ENCODE measurements at places on chromosomes 6 and 20.

DNA sequence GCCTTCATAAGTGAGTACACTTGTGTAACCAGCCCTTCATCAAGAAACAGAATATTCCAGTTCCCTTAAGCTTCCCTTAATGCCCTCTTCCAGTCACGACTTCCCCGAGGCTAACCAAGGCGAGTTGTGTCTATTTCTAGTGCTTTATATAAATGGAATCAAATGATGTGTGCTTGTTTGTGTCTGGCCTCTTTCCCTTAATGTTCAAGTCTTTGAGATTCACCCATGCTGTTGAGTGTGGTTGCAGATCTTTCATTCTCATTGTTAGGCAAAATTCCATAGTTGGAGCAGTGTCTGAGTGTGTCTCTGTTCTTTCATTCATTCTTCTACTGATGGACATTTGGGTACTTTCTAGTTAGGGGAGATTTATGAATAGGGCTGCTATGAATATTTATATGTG is 135.0 kb downstream of the CEBPB start:
- no peak for DNase-seq

DNA sequence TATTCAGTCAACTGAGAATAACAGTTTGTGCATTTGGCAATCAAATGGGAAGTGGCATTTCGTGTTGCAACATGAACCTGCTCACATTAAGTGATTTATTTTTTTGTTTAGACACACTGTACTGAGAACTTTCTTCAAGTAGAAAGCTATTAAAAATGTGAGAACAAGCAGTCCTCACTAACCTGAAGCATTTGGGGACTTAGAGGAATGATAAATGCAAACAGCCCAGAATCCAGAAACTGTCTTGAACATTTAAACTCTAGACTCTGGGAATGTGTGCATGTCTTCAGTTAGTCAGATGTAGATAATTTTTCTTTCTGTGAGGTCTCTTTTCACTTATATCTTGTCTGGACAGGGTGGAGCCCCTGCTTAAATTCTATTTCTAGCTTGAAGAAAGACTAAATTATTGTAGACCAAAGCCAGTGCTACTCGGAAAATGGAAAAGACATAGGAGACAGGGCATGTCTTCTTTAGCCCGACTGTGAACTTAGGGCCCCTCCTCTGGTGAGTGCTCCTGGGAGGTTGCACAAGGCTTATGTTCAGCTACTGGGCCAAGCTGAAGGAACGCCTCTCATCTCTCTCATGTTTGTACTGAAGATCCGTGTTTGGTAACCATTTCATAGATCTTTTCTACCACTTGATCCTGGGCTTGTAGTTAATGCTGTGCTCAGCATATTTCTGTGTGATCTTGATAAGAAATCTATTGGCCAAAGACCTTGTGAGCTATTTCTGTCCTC is 70.1 kb downstream of the SLX4IP start:
- no peak for DNase-seq

DNA sequence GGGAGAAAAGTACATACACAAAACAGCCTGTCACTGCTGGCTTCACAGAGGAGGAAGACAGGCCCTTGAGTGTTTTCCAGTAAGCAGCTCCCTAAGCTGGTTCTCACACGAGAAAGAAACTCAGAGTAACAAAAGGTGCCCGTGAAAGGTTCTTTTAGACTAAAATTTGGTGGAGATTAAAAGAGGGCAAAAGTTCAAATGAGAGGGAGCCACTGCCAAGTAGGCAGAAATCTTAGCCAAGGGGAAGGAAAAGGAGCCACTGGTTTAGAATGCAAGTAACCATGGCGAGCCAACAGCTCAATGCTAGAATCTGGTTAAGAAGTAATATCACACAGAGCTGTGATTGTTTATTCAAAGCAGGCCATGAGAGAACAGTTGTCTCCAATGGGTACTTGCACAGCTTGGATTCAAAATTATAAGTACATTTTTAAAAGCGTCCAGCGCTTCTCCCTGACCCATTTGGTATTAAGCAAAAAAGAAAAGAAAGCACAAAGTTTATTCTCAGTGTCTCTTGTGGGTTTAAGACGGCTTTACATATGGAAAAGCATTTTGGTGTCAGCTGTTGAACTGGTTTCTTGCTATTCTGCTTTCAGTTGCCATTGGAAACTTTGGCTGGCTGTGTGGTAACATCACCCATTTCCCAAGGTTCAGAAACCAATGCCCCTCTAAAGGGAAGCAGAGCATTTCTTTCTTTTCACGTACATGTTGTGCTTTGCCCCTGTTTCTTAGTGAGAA is 648.5 kb downstream of the RNF144B start:
- DNase-seq = no peak

DNA sequence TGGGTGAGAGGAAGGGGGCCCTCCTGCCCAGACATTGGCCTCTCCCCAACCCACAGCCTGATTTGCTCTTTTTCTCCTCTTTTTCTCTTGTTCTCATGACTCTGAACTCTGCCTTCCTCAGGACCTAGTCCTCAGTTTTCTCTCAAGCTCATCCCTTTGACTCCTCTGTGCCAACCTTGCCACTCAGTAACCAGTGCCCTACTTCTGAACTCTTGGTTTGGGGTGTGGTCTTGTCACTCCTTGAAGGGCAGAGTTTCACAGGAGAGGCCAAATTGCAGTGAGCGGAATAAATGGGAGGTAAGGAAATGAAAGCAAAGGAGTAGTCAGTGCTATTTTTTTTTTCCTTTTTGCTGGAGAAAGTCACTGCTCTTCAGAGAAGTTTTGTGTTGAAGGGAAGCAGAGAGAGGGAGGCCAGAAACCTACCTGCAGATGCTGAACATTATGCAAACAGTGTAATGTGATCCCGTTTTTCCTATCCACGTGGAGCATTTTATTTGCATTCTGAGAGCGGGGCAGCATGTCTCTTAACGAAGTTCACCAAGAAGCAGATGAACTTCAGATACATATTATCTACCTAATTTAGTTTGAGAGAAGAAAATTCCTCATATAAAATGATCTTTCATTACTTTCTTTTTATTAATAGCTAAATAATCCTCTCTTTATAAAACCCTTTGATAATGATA is 26.9 kb downstream of the CFAP61 start:
- DNase-seq = no peak

- peak; percentile 98 for DNase-seq
Observed at GRCh38 chr6:141326426-141326825, 806.3 kb upstream of the GJE1 start.

- no peak for DNase-seq
Observed at GRCh38 chr6:121426686-121427085, 8.8 kb upstream of the GJA1 start.

- DNase-seq = no peak
Observed at GRCh38 chr6:36123270-36124139, 6.8 kb upstream of the MAPK13 start.

DNA sequence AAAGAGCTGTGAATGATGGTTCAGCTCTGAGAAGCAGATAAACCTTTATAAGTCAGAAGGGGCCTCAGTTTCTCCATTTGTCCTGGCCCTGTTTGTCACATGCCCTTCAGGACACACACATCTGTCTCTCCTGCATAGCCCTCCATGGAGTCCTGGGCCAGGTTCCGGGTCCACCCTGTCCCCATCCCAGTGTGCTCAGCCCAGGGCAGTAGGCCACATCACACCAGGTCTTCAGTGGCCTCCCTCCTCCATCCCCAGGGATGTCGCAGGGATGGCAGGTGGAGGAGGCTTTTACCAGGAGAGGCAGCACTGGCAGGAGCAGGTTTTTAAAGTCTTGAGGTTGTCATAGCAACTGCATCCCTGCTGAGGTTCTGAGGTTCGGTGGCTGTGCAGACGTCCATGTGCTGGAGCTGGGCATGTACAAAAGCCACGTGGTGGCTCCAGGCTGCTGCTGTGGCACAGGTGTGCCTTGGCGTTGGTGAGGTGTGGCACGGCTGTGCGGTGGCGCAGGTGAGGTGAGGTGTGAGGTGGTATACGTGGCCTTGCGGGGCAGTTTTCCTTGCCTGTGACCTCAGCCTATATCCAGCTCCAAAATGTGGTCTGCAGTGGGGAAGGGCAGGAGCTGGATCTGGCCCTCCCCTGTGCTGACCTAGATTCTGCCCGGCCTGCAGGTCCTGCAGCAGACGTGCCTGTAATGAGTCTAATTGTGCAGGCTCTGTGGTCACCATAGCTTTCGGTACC is 8.0 kb upstream of the NPBWR2 start:
- no peak for DNase-seq

- DNase-seq = no peak
Observed at GRCh38 chr20:37727957-37728634, 34.3 kb downstream of the CTNNBL1 start.

GRCh38 chr6:13261464-13261994 is 66.8 kb downstream of the TBC1D7 start:
- DNase-seq = no peak

DNA sequence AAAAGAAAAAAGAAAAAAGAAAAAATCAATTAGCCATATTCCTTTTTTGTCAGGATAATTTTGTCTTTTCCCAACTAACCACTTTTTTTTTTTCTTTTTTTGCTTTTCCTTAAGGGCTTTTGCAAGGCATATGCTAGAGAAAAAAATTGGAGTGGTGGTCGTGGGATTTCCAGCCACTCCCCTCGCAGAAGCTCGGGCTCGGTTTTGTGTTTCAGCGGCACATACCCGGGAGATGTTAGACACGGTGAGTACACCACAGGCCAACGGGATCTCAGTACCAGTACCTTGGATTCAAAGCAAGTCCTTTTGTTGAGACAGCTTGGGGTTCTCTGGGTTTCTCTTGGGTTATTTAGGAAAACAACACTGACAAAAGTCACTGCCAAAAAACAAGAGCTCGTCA is 61.2 kb upstream of the ISM1 start:
- DNase-seq = no peak

GRCh38 chr6:89281779-89282246 is 33.3 kb downstream of the GABRR2 start:
- no peak for DNase-seq

DNA sequence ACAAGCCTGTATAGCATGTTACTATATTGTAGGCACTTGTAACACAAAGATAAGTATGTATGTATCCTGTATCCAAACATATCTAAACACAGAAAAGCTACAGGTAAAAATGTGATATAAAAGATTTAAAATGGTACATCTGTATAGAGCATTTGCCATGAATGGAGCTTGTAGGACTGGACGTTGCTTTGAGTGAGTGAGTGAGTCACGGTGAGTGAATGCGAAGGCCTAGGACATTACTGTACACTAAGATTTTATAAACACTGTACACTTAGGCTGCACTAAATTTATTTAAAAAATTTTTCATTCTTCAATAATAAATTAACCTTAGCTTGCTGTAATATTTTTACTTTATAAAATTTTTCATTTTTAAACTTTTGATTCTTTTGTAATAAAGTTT is 136.9 kb downstream of the NKAIN2 start:
- no peak for DNase-seq

GRCh38 chr20:56808732-56809131 is 179.6 kb downstream of the TFAP2C start:
- DNase-seq = no peak

DNA sequence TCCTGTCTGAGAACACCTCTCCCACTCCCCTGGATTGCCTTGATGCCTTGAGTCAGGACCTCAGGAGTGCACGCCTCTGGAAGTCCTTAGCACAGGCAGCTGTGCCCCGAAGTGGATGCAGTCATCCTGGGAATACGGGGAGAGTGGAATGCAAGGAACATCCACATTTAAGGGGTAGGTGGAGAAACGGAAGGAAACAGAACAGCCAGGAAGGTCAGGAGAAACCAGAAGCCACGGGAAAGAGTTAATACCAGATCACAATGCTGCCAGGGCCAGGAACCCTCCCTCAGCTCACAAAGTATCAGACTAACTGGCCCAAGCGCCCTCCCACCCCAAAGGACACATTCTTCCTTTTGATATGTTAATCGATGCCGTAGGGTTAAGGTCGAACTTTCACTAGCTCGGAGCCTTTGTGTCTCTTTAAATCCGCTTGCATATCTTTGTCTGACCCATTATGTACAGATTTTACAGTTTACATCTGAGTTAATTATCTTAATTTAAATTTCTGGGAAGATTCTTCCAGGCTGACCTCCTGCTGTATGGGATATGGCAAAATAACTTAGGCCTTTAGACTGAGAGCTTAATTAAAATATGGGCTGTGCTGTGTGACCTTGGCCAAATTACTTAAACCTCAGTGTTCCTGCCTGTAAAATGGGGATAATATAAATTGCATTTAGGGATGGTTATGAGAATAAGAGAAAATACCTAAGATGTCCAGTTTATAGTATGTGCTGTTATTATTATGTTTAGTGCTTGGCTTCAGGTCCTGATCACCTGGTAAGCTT is 24.0 kb upstream of the CCND3 start:
- no peak for DNase-seq

DNA sequence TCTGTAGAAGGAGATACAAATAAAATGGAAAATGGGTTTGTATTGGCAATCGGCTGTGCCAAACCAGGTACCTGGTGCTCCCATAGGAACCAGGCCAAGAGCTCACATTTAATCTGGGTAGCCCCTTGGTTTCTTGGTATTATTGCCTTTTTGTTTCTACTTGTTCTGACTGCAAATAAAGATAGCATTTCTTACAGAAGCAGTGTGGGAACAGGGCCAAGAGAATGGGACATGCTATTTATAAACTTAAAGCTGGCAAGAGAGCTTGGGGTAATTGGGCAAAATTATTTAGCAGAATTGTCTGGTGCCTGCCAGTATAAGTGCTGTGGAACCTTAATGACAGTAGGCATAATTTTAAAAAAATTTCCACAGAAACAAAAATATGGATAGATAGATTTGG is 113.5 kb upstream of the GLP1R start:
- DNase-seq = no peak

GRCh38 chr20:4084096-4084495 is 68.7 kb upstream of the RNF24 start:
- DNase-seq = no peak

DNA sequence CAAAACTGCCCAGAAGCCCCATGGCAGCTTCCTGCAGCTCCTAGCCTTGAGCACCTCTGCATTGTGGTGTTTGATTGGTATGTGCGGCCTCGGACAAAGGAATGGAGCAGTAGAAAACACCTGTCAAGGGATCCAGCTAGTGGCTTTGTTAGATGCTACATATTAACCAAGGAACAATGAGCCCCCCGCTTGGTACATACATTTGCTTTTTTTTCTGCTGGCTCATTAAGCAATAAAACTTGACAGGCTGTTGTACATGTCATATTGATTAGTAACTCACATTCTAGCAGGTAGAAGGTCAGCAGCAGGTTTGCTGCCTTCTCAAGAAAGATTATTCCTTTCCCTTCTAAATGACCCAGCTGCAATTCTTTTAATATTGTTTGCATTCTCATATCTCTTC is 937 bp downstream of the SPACA1 start:
- DNase-seq = no peak

- DNase-seq = peak; percentile 96
Observed at GRCh38 chr20:44861531-44862006, 23.9 kb upstream of the YWHAB start.

DNA sequence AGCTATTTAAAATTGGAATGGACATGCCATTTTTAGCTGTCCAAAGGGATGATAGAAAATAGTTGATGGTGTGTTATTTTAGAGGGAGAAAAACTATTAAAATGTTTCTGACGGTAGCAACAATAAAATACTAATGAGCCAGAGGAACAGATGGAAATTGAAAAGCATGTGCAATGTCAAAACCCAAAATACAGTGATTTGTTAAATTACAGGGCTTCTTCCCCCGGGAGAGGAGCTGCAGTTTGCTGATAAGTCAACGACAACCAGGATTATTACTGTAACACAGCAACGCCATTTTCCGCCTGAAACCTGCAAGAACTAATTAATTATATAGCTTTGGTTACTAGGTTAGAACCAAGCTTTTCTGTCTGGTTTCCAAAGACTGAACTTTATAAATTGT is 179.6 kb upstream of the SPTLC3 start:
- no peak for DNase-seq

- no peak for DNase-seq
Observed at GRCh38 chr6:90021711-90022110, 127.4 kb downstream of the GJA10 start.
